Thyroid gland (tissue), 4 donors: ENCODE measurements at places on chromosomes 5 and 9.

DNA sequence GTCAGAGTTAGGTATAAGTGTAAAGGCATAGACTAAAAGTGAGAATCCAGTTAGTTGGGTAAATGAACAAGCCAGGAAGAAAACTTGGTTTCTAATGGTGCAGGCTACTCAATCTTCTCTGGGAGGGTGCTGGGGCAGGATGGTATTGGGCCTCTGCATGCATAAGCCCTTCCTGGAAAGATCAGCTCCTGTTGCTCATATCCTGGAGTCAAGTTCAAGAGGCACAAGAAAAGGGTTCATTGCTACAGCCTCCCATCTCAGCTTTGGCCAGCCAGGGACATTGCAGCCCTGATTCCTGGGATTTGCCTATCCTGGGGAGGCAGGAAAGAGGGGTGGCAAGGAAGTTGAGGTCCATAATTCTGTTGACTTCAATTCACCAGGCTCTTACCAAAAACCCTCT lies 40.7 kb upstream of the ATP6V1G1 start:
- no peak for DNase-seq

GRCh38 chr9:22084336-22085035 lies 75.4 kb upstream of the CDKN2B start:
- DNase-seq = no peak

- no peak for DNase-seq
These were observed 2.4 kb downstream of the PRR16 start for GRCh38 chr5:120466341-120467006.

GRCh38 chr9:20236676-20237075 lies 385.6 kb downstream of the MLLT3 start:
- DNase-seq = peak; percentile 58

GRCh38 chr5:139808481-139809330 lies 13.1 kb downstream of the PSD2 start:
- DNase-seq = peak; percentile 43

DNA sequence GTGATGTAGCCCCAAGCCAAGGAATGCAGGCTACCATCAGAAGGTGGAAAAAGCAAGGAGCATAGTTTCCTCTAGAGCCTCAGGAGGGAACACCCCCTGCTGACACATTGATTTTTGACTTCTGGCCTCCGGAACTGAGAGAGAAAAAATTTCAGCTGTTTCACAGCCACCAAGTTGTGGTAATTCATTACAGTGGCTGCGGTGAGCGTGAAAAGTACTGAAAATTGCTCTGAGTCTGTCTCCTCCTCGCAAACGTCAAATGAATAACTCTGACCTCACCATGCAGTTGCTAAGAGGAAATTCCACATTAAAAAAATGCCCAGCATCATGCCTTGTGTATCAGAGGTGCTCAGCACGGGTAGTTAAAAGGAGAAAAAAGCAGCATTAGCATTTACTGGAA lies 277.9 kb upstream of the MSX2 start:
- no peak for DNase-seq

- no peak for DNase-seq
These were observed 53.6 kb upstream of the SIMC1 start for GRCh38 chr5:176184608-176185132.

DNA sequence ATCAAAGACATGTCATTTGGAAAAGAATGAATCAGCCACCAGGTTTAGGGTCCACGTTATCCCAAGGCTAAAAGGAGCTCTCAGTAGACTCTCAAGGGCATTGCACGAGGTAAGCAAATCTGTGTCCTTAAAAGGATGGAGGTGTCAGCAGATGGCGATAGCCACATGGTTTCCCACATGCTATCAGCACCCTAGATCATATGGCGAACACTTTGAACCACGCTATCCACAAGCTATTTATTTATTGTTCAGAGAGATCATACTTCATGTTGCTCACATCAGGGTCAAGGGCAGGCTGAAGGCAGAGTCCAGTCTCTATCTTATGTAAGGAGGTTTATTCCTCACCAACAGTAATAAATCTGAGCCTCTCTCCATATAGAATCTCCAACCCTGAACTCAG lies 43.7 kb downstream of the CDH6 start:
- DNase-seq = no peak

DNA sequence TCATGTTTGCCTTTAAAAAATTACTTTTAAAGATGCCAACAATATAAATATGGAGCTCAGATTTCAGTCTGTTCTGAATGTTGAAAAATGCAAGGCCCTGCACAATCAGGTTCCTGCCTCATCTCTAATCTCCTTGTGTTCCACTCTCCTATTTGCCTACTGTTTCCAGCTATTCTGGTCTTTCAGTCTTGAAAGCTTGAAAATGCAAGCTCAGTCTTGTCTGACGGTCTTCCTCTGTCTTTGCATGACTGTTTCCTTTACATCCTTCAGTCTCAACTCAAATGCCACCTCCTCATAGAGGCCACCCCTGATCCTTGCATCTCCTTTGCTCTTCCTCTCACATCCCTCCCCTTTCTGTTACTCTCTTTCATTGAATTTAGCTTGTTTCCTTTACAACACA lies 354.9 kb downstream of the KIF4B start:
- no peak for DNase-seq

GRCh38 chr5:168773226-168773625 lies 194.1 kb upstream of the PANK3 start:
- no peak for DNase-seq

GRCh38 chr9:98888801-98889421 lies 54.8 kb upstream of the COL15A1 start:
- DNase-seq = no peak

DNA sequence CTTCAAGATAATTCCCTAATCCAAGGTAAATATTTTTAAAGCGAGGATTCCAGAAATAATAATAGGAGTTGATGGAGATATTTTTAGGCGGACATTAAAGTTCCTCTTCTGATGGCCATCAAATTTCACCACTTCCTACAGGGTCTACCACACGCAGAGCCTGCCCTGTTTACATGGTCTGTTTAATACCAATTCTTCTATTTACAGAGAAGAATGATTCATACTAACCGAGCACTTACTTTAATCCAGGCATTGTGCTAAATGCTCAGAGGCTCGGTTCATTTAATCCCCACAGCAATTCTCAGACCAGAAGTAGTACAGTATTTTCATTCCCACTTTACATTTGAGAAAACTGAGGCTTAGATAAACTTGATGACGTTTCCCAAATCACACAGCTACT lies 3.0 kb upstream of the ITGA1 start:
- DNase-seq = no peak

DNA sequence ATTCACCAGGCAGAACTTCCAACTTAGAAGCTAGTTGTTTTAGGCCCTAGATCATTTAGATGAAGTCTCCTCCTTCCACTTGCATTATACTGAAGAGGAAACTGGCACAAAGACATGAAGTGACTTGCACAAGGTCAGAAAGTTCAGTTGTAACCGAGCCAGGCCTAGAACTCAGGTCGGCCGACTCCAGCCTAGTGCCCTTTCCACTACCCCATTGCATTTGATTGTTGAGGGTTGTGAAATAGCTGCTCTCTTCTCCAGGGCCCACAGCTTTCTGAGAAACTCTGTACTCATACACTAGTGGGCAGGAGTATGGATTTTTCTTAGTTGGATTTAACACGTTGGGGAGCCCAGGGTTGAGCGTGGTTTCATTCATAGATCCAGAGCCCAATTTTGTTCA lies 5.6 kb downstream of the ZNF462 start:
- no peak for DNase-seq

DNA sequence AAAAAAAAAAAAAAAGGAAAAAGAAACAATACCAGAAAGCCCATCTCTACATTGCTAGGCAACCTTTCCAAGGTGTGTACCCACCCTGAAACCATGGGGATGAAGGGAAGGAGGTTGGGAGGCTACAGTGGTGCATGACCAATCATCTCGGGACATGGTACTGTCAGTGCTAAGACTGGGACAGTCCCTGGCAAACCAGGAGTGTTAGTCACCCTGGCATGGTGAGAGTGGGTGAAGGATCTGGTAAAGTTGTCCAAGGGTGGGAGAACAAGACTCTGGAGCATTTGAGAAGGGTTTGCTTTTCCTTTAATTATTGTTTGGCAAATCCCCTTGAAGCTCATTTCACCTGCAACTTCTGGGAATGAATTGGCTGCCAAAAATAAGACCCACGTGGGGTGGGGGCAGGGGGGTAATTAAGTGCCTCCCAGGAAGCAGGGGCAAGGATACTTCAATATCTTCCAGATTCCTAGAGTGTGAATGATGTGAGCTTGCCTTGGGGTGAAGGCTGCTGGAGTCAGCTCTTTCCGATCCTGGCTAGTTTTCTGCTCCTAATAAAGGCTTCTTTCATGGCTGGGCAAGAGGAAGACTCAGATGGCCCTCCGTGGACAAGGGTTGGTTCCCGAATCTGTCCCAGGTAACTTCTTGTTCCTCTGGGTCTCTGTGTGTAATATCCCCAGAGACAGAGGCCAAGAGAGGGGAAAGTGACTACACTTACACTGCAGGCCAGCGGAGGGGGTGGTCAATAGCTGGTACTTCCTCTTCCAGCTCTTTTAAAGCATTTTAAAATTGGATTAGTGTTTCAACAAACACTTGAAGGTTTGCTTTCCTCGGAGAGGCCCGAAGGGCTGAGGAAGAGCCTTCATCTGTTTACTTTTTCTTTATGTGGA lies 61.6 kb upstream of the SPRY4 start:
- no peak for DNase-seq

GRCh38 chr9:129321286-129322021 lies 143.4 kb upstream of the IER5L start:
- DNase-seq = no peak

GRCh38 chr5:121688781-121689180 lies 162.9 kb upstream of the FTMT start:
- DNase-seq = no peak

DNA sequence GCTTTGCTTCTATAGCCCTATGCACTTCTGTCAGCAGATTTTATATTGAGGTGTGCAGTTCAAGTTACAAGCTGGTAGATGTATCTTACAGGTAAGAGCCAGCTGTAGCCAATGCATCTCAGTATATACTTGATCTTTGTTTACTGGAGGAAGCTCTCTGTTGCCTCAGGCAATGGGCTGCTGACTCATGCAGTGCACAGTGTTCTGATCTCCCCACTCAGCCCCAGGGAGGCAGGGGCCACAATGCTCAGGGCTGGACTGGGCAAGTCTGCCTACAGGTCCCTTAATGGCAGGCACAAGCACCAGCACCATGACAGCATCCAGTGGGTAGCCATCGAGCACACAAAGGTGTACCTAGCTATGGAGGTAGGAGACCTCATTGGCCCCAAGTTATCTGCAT lies 178.8 kb upstream of the CDH10 start:
- no peak for DNase-seq

GRCh38 chr9:86732514-86733171 lies 214.7 kb downstream of the GAS1 start:
- DNase-seq = no peak

- DNase-seq = no peak
These were observed 11.9 kb upstream of the FER start for GRCh38 chr5:108735790-108736189.

GRCh38 chr9:133461975-133462374 lies 2.2 kb downstream of the CACFD1 start:
- DNase-seq = peak; percentile 36

DNA sequence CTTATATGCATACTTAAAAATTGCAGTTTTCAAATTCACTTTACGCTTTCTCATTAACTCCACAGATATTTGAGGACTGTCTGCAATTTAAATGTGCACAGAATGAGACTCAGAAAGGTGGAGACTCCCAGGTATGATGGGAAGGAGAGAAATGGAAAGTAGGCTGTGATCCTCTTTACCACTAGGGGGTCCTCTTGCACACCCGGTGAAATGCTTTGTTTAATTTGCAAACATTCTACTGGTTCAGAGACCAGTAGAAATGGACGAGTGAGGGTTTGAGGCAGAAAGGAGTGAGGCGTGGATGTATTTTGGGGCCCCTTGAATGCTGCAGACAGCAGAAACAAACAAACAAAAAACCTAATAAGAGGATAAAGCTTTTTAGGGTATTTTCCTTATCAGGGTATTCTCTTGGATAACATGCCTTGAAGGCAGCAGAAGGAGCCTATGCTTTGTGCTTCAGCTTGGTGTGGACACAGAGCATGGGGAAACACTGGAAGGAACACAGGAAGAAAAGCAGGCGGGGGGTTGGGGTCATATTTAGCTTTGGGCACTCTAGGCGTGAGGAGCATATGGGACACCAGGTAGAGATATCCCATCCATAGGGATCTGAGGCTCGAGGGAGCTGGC lies 410.1 kb downstream of the DMRT2 start:
- no peak for DNase-seq

GRCh38 chr5:116573279-116573701 lies 1.3 kb downstream of the SEMA6A start:
- peak; percentile 37 for DNase-seq

DNA sequence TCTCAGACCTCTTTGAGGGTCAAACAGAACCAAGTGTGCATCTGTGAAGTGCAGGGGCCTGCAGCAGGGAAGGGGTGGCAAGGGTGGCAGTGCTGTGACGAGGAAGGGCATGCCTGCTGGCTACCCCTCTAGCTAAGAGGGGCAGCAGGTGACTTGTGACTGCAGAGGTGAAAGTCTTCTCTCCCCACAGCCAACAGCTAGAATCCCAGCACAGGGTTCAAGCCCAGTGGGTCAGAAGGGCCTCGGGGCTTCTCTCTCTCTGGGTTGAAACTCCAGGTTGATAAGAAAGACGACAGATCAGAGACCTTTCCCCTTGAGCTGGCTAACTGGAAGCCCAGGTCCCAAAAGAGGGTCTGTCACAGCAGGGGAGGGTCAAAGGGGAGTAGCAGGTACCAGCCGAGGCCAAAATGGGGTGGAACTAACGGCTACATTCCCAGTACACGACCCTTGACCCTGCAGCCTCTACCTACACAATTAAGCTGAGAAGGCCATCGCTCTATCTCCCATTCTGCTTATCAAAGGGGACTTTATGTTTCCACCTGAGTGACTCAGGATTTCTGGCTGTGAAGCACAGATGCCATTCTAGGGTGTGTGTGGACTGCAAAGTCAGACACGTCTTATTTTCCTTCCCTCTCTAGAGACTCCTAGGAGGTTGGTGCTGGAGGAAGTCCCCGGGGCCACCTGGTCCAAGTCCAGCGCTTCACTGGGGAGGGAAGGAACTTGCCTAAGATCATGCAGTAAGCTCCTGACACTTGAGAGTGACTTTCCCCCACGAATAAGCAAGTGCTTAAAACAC lies 14.6 kb downstream of the ANKS6 start:
- DNase-seq = peak; percentile 30
